Gastroesophageal sphincter (tissue), 4 donors: ENCODE measurements at places on chromosomes 11 and 22. TPM values are rescaled to one million over a fixed set of nuclear protein-coding genes. Genes with fewer than 3 reads are reported as not detected.

DNA sequence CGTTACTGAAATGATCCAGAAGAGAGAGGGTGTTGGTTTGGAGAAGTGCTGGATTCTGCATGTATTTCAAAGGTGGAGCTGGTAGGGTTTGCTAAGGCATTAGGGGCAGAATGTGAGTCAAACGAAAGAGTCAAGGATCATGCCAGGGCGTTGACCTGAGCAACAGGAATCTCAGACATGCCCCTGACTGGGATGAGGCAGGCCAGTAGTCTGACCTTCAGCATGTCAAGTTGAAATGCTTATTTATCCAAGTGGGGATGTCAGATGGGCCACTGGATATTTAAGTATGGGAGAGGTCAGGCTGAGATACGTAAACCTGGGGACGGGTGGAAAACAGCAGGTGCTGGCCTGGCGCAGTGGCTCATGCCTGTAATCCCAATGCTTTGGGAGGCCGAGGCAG is 2.7 kb upstream of the TSGA10IP start:
- H3K4me1 ChIP-seq, result no peaks in the 10 kb centered on the region
- no peak overlapping the region for H3K27ac ChIP-seq
- ATAC-seq, result no peak
- no peaks in the 10 kb centered on the region for H3K36me3 ChIP-seq

DNA sequence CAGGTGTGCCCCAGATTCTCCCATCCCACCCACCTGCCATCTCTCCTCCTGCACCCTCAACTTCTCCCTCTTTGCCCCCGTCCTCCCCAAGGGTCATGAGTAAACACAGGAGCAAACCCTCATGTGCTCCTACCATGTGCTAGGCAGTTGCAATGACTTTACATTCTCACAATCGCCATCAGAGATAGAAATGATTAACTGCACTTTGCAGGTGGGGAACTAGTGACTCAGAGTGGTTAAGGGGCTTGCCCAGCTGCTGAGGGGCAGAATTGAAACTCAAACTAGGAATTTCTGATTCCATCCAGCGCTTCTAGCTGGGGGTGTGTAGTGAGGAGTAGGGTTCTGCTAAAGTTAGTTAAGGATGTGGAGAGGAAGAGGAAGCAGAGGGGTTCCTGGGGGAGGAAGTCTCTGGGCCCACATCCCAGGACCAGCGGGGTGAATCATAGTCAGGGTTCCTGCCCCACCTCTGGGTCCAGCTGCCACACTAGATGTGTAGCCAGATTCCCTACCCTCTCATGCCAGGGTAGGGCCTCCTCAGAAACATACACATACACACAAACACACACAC is 16.0 kb upstream of the PRG2 start:
- peak; percentile 39 for ATAC-seq
- peaks cover 10% of the 10 kb centered on the region for H3K4me1 ChIP-seq
- H3K4me3 ChIP-seq, result no peak overlapping the region
- H3K27me3 ChIP-seq, result peaks cover 3% of the 10 kb centered on the region

The YWHAH gene
- 127 TPM for total RNA-seq

The OR8B8 gene
- total RNA-seq, result not detected

- no peak for ATAC-seq
- H3K27me3 ChIP-seq, result no peaks in the 10 kb centered on the region
- H3K4me1 ChIP-seq, result no peaks in the 10 kb centered on the region
- no peaks in the 10 kb centered on the region for H3K36me3 ChIP-seq
These were observed 988.1 kb downstream of the NTM start for GRCh38 chr11:132358573-132358953.

The EIF3L gene
- total RNA-seq, result 336 TPM

DNA sequence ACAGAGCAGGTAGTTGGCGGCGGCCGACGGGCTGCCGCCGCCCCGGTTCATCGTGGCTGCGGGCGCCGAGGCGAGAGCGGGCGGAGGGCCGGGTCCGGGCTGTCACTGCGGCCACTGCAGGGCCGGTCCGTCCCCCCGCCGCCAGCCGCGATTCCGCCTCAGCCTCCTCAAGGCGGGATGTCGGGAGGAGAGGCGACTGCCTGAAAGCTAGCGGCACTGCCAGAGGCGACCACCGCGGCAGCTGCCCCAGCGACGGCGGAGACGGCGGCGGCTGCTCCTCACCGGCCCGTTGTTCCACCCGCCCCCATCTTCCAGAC is 234 bp downstream of the SESN3 start:
- H3K4me1 ChIP-seq, result peaks cover 44% of the 10 kb centered on the region
- no peaks in the 10 kb centered on the region for H3K27me3 ChIP-seq

The DCHS1 gene
- 59.8 TPM for total RNA-seq

The IL18 gene
- total RNA-seq, result 7.3 TPM

DNA sequence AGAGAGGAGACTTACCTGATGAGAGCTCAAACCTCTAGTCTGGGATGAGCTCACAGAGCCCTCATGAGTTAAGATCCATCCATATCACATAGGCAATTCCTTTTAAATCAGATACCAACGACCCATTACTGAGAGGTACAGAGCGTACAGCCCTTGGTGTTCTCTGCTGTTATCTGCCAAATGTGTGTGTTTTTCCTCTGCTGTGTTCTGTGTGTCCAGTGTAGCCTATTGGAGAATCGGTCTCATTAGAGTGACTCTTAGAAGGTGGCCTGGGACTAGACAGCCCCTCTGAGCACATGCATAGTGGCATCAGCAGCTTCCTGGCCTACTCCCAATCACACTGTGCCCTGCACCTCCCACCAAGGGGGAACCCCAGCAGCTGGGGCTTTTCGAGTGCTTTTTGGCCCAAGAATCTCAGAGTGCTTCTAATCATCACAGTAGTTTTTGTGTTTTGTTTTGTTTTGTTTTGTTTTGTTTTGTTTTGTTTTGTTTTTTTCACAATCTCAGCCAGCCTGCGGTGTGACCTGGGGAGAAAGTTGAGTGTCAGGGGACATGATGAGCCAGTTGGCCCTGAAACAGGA is 25.4 kb downstream of the TP53AIP1 start:
- H3K4me3 ChIP-seq, result no peak overlapping the region
- ATAC-seq, result no peak
- no peaks in the 10 kb centered on the region for H3K36me3 ChIP-seq
- H3K27ac ChIP-seq, result no peak overlapping the region

- H3K36me3 ChIP-seq, result no peaks in the 10 kb centered on the region
- no peak for ATAC-seq
- no peaks in the 10 kb centered on the region for H3K27me3 ChIP-seq
- H3K4me3 ChIP-seq, result no peak overlapping the region
- peak overlapping the region; percentile 47 for H3K27ac ChIP-seq
- peaks cover 3% of the 10 kb centered on the region for H3K4me1 ChIP-seq
These were observed 3.2 kb downstream of the TPST2 start for GRCh38 chr22:26586556-26587325.

DNA sequence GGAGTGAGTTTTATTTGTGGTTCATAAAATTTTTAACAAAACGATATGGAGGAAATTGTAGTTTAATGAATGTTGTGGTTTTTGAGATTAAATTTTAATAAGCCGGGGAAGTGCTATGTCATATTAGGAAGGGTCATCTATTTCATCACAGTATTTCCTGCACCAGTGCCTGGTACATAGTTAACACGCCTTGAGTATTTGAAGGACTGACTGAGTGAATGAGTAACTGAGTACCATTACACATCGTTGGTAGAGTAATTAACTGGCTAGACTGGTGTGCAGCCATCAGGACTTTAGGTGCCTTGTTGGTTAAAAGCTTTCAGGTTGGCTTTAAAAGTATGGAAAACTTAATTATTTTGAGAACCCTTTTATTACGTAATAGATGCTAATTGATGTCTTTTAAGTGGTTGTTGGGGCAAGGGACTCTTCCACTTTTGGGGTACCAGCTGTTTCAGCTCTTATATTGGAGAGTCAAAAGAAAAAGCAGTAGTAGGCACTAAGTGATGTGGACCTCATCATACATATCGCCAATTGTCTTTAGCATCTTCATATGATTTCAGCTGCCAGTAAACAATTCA is 101.8 kb downstream of the DDX10 start:
- H3K4me1 ChIP-seq, result no peaks in the 10 kb centered on the region
- ATAC-seq, result no peak
- H3K27ac ChIP-seq, result no peak overlapping the region
- H3K4me3 ChIP-seq, result no peak overlapping the region
- H3K27me3 ChIP-seq, result no peaks in the 10 kb centered on the region

The IFITM10 gene
- total RNA-seq, result 0.31 TPM

- H3K27me3 ChIP-seq, result peaks cover 20% of the 10 kb centered on the region
- ATAC-seq, result no peak
These were observed 15.2 kb upstream of the TMPRSS4 start for GRCh38 chr11:118061586-118062125.

DNA sequence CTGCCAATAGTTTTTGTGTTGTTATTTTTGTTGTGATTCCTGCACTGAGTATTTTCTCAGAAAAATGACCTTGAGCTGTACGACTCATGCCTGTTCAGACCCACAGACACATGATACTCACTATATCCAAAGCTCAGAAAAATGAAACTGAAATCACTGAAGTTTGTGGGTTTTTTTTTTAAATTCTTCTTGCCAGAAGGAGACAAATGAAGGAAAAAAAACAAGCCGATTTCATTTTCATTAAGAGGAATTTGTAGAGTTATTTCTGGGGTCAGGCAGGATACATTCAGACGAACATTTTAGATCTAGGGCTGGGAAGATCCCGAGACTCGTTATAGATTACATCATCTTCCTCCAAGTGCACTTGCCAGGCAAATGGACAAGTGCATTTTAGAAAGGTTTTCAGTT is 60.4 kb downstream of the BMAL1 start:
- peak overlapping the region; percentile 17 for H3K4me3 ChIP-seq
- ATAC-seq, result peak; percentile 37
- no peaks in the 10 kb centered on the region for H3K27me3 ChIP-seq
- no peaks in the 10 kb centered on the region for H3K36me3 ChIP-seq
- H3K4me1 ChIP-seq, result no peaks in the 10 kb centered on the region

DNA sequence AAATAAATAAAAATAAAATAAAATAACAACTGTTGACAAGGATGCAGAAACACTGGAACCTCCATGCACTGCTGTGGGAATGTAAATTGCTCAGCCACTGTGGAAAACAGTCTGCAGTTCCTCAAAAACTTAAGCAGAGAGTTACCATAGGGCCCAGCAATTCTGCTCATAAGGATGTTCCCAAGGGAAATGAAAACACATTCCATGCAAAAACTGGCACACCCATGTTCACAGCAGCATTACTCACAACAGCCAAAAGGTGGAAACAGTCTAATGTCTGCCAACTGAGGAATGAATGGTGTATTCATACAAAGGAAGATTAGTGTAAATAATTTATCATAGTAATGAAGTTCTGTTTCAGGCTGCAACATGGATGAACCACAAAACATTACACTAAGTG is 3.2 kb upstream of the KRTAP5-10 start:
- H3K4me3 ChIP-seq, result no peak overlapping the region
- ATAC-seq, result no peak
- H3K27me3 ChIP-seq, result peaks cover 60% of the 10 kb centered on the region
- H3K36me3 ChIP-seq, result no peaks in the 10 kb centered on the region

DNA sequence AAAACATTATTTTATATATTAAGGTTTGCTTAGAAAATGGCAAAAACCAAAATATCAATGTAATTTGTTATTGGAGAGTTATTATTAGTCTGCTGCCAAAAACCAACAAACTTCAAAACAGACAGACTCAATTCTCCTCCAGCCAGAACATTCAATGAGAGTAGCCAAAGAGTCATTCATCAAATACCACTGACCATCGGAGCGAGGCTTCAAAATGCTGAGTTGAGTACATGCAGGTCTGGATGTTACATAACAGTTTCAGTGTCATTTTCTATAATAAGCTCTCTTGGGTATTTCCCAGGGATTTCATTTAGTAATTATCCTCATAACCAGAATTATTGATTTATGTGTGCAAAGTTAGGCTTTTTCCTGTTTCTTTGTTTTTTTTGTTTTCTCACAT is 42.6 kb downstream of the CHST1 start:
- H3K27me3 ChIP-seq, result peaks cover 54% of the 10 kb centered on the region
- no peaks in the 10 kb centered on the region for H3K4me1 ChIP-seq
- H3K36me3 ChIP-seq, result no peaks in the 10 kb centered on the region
- H3K4me3 ChIP-seq, result no peak overlapping the region
- ATAC-seq, result no peak

The OR51V1 gene
- total RNA-seq, result not detected

The TENM4 gene
- 5.5 TPM for total RNA-seq

DNA sequence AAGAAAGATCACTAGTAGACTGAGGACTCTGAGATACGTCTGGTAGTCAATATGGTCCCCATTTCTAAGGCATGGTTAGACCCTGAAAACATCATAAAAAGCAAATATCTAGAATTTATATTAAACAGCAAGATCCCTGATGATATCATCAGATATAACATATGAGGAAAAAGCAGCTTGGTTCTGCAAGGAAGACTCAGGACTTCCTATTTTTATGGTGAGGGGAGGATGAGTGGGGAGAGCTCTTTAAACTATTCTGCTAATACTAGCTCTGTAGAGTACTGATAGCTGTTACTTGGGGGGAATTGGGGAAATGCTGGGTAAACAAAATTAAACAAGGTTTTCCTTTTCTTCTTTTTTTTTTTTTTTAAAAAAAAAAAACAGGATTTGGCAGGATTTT is 235.8 kb downstream of the SWAP70 start:
- no peak overlapping the region for H3K4me3 ChIP-seq
- H3K27ac ChIP-seq, result no peak overlapping the region
- no peak for ATAC-seq
- H3K36me3 ChIP-seq, result peaks cover 3% of the 10 kb centered on the region

The TRIM29 gene
- 2.8 TPM for total RNA-seq

The CHADL gene
- 6.1 TPM for total RNA-seq

DNA sequence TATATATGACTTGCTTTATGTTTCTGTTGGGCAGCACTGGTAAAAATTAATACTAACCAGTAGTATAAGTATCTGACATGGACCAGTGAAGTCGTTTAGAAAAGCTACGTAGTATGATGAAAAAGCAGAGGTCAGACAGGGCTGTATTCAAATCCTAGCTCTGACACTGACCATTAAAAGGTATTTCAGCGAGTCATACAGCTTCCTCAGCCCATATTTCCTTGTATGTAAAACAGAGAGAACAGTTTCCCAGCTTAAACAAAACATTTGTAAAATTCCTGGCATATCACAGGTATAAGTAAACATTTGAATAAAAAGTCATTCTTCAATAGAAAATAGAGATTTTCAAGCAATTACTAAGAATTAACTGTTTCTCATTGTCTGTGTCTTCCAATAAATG is 4.2 kb downstream of the NOX4 start:
- no peak overlapping the region for H3K27ac ChIP-seq
- H3K27me3 ChIP-seq, result no peaks in the 10 kb centered on the region
- H3K36me3 ChIP-seq, result no peaks in the 10 kb centered on the region
- ATAC-seq, result no peak
- no peak overlapping the region for H3K4me3 ChIP-seq

DNA sequence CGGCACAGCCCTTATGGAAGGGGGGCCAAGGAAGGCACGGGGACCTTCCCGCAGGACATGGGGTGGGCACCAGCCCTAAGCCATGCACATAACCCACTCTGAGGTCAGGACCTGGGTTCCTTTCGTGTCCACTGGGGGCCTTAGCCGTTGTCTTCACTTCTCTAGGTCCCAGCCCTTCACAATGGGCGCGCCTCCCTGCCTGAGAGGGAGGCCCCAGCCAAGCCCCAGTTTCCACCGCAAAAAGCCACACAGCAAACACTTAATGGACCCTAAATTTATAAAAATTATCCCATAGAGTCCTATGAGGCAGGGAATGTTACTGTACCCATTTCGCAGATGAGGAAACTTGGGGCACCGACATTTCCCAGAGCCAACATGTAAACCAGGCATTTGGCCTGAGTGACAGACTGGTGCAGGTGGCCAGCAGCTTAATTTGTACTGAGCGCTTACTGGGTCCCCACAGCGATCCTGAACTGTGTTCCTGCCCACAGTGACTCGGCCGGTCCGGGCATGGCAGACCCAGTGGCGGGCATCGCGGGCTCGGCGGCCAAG is 1.2 kb downstream of the GAS2L1 start:
- no peaks in the 10 kb centered on the region for H3K36me3 ChIP-seq
- H3K4me1 ChIP-seq, result peaks cover 51% of the 10 kb centered on the region
- no peaks in the 10 kb centered on the region for H3K27me3 ChIP-seq

The TPBGL gene
- not detected for total RNA-seq
